ENCODE measurements at places on chromosomes 1 and 21.

- DNase-seq: peak; percentile 68
Measured at GRCh38 chr1:89724369-89725010, 91.6 kb downstream of the LRRC8C start.

DNA sequence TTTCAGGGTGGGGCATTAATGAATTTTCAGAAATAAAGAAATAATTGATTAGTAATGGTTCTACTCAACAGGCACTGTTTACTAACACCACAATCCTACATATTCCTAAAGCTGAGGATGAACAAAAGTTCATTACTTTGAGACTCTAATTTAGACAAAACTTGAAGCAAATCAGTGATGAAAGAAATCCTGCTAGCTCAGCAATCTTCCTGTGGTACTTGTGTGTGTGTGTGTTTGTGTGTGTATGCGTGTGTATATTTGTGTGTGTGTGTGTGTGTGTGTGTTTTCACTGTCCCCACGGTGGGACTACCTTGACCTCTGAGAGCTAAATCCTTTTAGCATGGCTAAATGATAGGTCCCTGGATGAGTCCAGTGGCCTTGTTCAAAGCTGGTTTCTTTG lies 48.5 kb upstream of the RAB3GAP2 start:
- no peak for DNase-seq

DNA sequence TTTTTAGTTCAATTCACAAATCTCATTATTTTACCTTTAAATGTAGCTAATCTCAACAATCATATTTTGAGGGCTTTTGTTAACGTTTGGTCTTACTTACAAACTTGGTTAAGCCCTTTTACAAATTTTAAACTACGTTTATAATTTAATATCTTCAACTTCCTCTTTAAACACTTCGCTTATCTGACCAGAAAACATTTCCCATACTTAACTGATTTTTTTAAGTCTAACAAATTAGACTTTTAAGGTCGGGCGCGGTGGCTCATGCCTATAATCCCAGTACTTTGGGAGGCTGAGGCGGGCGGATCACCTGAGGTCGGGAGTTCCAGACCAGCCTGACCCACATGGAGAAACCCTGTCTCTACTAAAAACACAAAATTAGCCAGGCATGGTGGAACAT lies 300.9 kb downstream of the LMX1A start:
- DNase-seq: no peak

GRCh38 chr1:30675761-30676160 lies 47.6 kb downstream of the MATN1 start:
- no peak for DNase-seq

DNA sequence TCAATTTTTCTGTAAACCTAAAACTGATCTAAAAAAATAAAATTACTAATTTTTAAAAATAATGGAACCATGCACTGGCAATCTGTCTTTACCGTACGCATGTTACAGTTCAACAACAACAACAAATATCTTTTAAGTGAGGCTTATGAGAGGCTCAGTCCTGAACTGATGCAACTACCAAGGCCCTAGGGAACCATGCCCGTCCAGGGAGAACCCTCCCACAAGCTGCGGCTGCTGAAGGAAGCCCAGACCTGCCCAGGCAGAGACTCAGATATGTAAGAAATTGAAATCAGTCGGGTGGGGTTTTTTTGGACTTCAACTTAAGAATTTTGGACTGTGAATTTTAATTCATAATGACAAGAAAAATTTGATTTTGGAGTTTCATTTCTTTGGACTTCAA lies 91.1 kb downstream of the NPHP4 start:
- DNase-seq: no peak

GRCh38 chr21:46122758-46123683 lies 25.1 kb downstream of the COL6A2 start:
- DNase-seq: no peak

- no peak for DNase-seq
Measured at GRCh38 chr1:158689875-158690274, 3.4 kb upstream of the SPTA1 start.

DNA sequence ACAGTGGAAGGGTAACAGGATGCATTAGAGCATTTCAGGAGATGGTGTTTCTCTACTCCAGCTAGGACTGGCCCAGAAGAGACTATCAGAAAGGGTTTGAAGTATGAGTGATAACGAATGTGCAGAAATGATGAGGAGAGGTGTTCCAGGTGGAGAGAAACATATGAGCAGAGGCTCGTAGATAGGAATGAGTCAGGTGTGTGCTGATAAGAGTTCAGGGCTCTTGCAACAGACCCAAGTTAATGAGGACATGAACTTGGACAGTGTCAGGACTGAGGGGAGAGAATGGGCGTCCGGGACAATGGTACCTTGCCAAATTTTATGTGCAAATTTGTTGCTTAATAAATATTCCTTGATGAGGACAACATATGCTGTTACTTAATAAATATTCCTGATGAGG lies 183.9 kb upstream of the NFIA start:
- DNase-seq: no peak

- no peak for DNase-seq
Measured at GRCh38 chr1:34976384-34977209, 8.6 kb downstream of the TMEM35B start.

- DNase-seq: no peak
Measured at GRCh38 chr1:241644259-241644658, 4.1 kb upstream of the CHML start.

All from CD4-positive, alpha-beta T cell treated with Interleukin-2 at 100 ng/mL for 4 hours (primary cell).